Naive thymus-derived CD4-positive, alpha-beta T cell (primary cell): ENCODE measurements at places on chromosomes 7 and 10.

DNA sequence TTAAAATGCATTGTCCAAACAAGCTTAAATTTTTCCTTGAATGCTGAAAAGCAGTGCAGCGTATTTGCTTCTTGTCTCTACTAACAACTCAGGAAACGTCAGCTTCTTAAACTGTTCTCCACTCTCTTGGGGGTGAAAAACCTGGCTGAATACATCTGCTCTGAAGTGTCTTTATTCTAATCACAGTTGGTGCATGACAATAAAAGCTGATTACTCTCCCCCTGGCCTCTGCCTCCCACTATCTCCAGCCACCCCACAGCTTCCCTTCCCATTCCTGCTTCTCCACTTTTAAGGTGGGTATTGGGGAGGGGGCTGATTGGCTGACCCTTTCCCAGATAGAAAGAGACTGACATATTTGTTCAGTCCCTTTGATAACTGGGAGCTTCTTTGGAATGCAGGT, 456.0 kb downstream of the SORCS1 start:
- DNase-seq = no peak

- no peak for DNase-seq
These were observed 534.5 kb downstream of the TNS3 start for GRCh38 chr7:47047384-47047783.

GRCh38 chr10:20745556-20746375, 151.3 kb downstream of the NEBL start:
- DNase-seq = no peak

GRCh38 chr7:122055073-122055472, 89.0 kb downstream of the AASS start:
- no peak for DNase-seq

- no peak for DNase-seq
These were observed 299.8 kb downstream of the ARL4A start for GRCh38 chr7:12987238-12987637.

GRCh38 chr7:37706804-37707203, 23.2 kb downstream of the GPR141 start:
- DNase-seq = no peak

GRCh38 chr7:27953777-27954176, 213.8 kb downstream of the TAX1BP1 start:
- no peak for DNase-seq
